Neural progenitor cell (in vitro differentiated cells): ENCODE measurements at places on chromosomes 3 and 15.

GRCh38 chr15:71115567-71116351, 488 bp downstream of the THSD4 start:
- peak overlapping the region; percentile 69 for H3K4me3 ChIP-seq
- H3K27me3 ChIP-seq: peaks cover 48% of the 10 kb centered on the region

DNA sequence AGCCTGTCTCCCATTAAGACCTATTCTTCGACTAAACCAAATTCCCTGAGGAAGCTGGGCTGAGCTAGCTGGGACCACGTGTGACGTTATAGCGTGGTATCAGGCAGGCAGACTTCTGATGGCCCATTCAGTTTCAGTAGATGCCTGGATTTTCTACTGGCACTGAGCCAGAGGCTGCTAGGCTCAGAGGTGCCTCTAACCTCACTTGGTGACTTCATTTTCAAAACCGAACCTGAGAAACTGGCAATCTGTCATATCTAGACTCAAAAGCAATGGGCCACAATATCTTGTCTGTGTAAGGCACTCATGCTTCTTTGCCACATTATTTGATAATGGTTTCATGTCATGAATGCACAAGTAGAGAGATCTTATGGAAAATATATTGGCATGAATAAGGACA, 352.1 kb upstream of the AZI2 start:
- no peak for DNase-seq
- no peak overlapping the region for H3K27ac ChIP-seq
- H3K4me1 ChIP-seq: peaks cover 11% of the 10 kb centered on the region
- no peaks in the 10 kb centered on the region for H3K27me3 ChIP-seq
- no peak overlapping the region for H3K4me3 ChIP-seq

DNA sequence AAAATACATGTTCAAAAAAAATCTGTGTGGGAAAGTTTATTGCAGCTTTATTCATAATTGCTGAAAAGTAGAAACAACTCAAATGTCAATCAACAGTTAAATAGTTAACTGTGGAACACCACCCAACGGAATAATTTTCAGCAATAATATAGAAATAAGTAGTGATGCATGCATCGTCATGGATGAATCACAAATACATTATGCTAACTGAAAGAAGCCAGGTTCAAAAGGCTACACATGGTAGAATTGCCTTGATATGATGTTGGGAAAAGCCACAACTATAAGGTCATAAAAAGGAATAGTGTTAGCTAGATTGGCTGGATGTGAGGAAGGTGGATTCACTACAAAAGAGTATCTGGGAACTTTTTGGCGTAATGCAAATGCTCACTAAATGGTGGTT, 82.0 kb downstream of the GMNC start:
- no peaks in the 10 kb centered on the region for H3K4me1 ChIP-seq
- no peak overlapping the region for H3K4me3 ChIP-seq
- DNase-seq: no peak
- H3K36me3 ChIP-seq: no peaks in the 10 kb centered on the region

DNA sequence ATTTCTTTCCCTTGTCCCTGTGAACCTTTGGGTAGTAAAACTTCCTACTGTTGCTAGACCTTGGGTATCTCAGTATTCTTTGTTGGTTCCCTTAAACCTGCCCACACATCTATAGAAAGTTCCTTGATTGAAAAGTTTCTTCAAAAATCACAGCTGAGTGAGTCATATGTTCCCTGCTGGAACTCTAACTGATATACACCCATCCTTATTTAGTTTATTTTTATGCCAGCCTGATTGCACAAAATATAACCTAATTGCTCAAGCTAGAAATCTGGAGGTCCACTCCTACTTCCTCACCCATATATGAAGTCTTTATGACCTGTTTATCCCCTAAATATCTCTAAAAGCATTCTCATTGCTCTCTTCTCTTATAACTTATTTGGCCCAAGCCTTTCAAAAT, 13.7 kb upstream of the GJD2 start:
- no peak overlapping the region for H3K4me3 ChIP-seq
- no peak overlapping the region for H3K27ac ChIP-seq
- no peaks in the 10 kb centered on the region for H3K4me1 ChIP-seq
- no peak for DNase-seq
- no peaks in the 10 kb centered on the region for H3K36me3 ChIP-seq
- H3K27me3 ChIP-seq: no peaks in the 10 kb centered on the region

GRCh38 chr15:89007989-89008388, 80.3 kb upstream of the ABHD2 start:
- H3K4me1 ChIP-seq: no peaks in the 10 kb centered on the region
- DNase-seq: no peak
- H3K36me3 ChIP-seq: no peaks in the 10 kb centered on the region
- H3K27me3 ChIP-seq: no peaks in the 10 kb centered on the region

DNA sequence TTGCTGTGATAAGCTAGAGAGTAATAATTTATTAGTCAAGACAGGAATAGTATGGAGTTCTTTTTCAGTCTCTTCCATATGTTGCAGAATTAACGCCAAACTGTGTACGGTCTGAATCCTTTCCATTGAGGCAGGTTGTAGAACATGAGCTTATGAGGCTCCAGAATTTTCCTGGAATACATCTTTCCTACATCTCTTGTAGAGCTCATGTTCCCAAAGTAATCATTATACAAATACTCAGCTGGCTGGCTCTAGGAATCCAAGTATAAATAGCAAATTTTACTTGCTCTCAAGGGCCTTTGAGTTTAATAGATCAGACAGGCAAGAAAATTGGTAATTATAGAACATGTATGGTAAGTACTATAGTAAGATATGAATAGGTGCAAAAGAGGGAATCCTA, 419.4 kb downstream of the RBMS3 start:
- H3K27me3 ChIP-seq: no peaks in the 10 kb centered on the region
- no peak for DNase-seq
- H3K36me3 ChIP-seq: no peaks in the 10 kb centered on the region
- H3K4me1 ChIP-seq: peaks cover 12% of the 10 kb centered on the region

GRCh38 chr3:36796161-36796560, 31.8 kb upstream of the DCLK3 start:
- no peaks in the 10 kb centered on the region for H3K27me3 ChIP-seq
- H3K4me1 ChIP-seq: no peaks in the 10 kb centered on the region

- H3K27ac ChIP-seq: no peak overlapping the region
- no peaks in the 10 kb centered on the region for H3K27me3 ChIP-seq
- H3K4me3 ChIP-seq: no peak overlapping the region
- DNase-seq: no peak
Observed at GRCh38 chr3:145972851-145973250, 188.1 kb downstream of the PLOD2 start.

- H3K4me1 ChIP-seq: no peaks in the 10 kb centered on the region
- no peaks in the 10 kb centered on the region for H3K36me3 ChIP-seq
- no peak overlapping the region for H3K4me3 ChIP-seq
Observed at GRCh38 chr15:50543556-50543955, 2.9 kb downstream of the USP50 start.

GRCh38 chr15:31265871-31266711, 60.5 kb upstream of the KLF13 start:
- H3K27ac ChIP-seq: no peak overlapping the region
- H3K4me1 ChIP-seq: peaks cover 16% of the 10 kb centered on the region
- H3K36me3 ChIP-seq: no peaks in the 10 kb centered on the region

DNA sequence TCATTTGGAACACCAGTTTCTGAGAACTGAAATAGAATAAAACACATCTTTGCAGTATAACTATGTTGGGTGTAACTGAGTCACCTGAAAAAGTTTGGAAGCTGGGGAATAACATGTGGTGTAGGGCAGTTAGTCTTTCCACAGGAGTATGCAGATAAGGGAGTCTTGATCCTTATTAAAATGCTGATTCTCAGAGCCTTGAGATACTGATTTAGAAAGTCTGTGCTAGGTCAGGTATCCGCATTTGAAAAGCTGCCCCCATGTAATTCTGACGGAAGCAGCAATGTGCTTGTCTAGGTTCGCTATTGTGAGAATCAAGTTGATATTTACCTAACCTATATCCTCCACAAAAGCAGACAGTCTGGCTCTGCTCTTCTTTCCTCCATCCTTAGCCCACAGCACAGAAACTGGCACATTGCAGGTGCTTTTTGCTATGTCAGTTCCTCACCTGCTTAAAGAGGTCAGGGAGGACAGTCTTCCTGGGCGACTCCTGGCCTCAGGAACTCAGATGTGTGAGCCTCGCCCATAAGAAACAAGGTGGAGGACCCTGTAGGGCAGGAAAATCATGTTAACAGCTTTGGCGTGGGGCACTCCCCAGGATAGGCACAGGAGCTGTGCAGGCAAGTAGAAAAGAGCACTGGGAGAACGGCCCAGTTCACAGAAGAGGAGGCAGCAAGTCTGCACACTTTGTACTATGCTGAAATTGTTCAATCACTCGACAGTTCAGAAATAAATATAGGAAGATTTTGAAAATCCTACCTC, 27.6 kb upstream of the SRPRB start:
- no peaks in the 10 kb centered on the region for H3K36me3 ChIP-seq
- H3K4me1 ChIP-seq: no peaks in the 10 kb centered on the region
- no peak for DNase-seq
- no peak overlapping the region for H3K27ac ChIP-seq

- H3K4me1 ChIP-seq: peaks cover 18% of the 10 kb centered on the region
- no peaks in the 10 kb centered on the region for H3K27me3 ChIP-seq
- no peak overlapping the region for H3K4me3 ChIP-seq
- H3K27ac ChIP-seq: no peak overlapping the region
- no peak for DNase-seq
Observed at GRCh38 chr15:70068783-70069565, 28.7 kb downstream of the TLE3 start.
